IPS DF 19.7 (cell line): ENCODE measurements at places on chromosomes 11 and 22.

GRCh38 chr22:45930324-45930723 is 46.6 kb downstream of the WNT7B start:
- DNase-seq: no peak

GRCh38 chr11:66317723-66318599 is 1.1 kb upstream of the CD248 start:
- no peak for DNase-seq

DNA sequence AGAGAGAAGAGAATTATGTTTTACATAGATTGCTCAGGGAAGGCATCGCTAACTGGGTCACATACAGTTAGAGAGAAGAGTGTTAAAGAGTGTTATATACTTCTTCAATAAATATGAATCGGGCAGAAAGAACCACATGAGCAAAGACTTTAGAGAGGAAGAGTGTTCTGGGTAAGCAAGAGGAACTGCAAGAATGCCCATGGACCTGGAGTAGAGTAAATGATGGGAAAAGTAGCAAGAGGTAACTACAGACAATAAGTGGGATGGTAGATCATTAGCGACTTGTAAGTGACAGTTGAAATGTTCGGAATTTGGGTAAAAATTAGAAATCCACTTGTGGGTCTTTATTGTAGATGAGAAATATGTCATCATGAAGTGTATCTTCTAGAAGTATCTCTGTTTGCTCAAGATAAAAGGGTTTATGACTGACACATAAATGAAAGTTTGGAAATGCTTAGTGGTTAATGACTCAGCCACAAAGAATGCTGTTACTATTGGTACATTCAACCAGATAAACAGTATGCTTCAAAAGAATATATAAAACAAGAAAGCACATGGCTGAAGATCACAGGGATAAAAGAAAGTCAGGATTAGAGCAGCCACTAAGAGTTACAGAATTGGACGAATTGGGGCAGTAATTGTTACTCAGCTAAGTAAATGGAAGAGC is 229.3 kb downstream of the CASP12 start:
- no peak for DNase-seq

GRCh38 chr11:132185726-132186592 is 815.5 kb downstream of the NTM start:
- no peak for DNase-seq

DNA sequence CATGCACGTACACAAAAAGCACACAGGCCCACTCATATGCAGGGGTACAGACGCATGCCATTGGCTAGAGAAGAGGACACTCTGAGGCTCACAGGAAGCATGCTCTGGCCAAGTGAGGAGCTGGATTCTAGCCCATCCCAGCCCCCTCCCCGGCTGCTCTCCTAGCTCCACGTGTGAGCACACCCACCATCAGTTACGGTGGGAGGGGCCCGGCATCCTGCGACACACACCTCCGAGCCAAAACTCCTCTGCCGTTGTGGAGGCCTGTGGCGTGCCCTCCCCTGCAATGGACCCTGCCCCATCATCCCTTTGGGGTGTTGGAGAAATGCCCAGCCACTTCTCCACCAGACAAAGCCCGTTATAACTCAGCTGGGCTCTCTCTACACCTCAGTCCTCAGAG is 15.1 kb upstream of the IGSF9B start:
- no peak for DNase-seq

GRCh38 chr11:100851584-100852152 is 164.6 kb downstream of the ARHGAP42 start:
- DNase-seq: no peak

GRCh38 chr11:59427068-59427382 is 812 bp upstream of the OR5A2 start:
- DNase-seq: no peak

- DNase-seq: no peak
Measured at GRCh38 chr11:15825976-15826650, 530.2 kb downstream of the SOX6 start.

DNA sequence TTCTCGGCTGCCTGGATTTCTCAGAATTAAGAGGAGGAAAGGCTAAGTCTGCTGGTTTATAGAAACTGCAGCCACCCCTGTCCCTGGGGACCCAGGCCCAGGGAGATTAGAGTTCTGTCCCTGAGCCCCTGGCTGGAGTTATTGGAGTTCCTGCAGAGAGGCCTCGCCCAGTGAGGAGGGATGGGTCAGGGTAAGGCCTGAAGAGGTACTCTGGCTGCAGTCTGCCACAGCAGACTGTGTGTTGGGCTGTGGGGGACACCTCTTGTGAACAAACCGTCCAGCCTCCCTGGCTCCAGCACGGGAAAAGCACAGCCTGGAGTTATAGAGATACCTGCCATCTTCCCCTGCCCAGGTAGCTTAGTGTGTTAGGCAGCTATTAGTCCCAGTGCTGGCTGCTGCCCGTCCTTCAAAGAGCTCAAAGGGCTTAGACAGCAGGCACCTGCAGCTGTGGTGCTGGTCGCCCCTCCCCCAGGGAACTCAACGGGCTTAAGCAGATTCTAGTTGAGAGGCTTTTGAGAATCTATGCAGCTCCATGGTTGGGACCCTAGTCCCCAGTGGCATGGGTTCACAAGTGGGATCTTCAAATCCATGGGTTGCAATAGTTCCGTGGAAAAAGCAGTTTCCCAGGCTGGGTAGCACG is 36.6 kb upstream of the MUC15 start:
- DNase-seq: no peak

DNA sequence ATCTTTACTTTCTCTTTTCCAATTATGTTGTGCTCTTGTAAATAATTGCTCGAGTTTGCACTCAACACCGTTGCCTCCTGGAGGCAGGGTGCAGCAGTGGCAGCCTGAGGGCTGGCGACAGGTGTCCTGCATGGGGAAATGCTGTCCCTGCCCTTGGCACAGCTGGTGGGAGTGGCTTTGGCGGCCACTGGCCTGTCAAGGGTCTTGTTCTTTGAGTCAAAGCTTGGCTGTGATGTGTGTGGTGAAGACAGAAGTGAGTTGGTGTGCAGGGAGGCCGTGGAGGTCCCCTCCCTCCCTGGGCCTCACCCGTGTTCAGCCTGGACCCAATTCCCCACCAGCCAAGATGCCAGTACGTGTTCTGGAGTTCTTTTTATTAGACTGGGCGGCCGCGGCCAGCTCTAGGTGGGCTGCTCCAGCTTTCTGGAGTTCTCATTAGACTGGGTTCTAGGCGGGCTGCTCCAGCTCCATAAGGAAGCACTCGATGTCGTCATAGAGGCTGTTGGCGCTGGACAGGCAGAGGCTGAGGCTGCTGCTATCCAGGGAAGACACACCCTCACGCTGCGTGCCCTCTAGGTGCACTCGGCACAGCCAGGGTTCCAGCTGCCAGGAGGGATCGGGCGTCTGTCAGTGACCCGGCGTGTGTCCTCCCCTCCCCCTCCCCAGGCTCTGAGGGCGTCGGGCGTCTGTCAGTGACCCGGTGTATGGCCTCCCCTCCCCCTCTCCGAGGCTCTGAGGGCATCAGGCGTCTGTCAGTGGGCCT is 3.4 kb downstream of the IRF7 start:
- DNase-seq: no peak

- DNase-seq: no peak
Measured at GRCh38 chr11:95676308-95676707, 113.3 kb downstream of the FAM76B start.

DNA sequence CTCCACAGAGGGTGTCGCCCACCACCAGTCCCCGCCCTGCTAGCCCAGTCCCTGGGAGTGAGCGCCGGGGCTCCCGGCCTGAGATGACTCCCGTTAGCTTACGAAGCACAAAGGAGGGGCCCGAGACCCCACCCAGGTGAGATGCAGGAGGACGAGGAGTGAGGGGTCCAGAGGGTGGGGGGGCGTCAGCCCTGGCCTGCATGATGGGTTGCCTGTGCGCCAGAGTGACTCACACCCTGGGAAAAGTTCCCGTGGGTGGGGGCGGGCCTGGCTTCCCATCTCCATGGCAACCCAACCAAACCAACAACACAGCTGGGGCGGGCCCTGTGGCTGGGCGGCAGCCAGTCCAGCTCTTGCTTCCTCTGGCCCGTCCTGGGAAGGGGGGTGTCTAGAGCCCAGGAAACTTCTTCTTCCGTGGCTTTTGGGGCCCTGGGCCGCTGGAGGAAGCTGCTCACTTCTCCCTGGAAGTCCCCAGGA is 4.5 kb downstream of the GAS2L1 start:
- DNase-seq: no peak

DNA sequence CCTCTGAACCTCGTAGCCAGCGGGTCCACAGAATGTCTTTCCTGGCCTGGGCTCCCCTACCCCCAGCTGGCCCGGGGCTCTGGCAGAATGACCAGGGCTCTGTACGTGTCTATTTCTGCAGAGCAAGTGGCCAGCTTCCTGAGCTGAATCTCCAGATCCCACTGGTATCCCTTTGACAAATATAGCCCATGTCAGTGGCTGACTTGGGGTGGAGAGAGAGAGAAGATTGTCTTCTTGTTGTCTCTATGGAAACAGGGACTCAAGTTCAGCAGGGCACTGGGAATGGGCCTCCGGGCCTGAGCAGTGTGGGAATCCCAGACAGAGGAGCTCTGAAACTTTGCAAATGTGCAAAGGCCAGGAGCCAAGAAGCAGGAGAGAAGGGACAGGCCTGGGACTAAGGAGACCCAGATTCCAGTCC is 33.9 kb downstream of the ANO1 start:
- DNase-seq: no peak

DNA sequence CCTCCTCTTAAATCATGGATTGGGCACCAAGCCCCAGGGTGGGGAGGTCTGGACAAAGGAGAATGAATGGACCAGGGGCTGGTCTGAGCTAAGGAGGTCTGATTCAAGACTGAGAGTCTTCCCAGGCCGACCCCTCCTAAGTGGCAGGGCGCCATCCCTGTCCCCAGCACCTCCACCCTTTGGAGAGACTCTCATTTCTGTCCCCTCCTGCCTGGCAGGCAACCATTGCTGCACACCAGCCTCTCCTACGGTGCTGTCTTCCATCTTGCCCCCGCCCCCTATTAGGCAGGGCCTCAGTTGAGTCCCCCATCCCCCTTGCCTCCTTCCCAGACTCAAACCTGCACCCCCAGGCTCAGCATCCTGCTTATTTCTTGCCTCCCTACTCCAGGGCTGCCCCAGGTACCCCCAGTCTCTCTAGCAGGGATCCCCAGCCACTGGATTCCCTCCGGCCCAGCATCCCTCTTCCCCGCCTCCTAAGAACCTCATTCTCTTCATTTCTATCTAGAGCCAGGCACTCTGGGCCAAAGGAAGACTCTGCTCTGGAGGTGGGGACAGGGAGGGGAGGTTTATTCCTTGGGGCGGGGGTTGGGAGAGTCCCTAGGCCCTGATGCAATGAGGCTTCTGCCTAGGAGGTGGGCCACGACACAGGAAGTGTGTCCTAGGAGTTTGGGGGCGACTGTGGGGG is 1.7 kb upstream of the RCOR2 start:
- no peak for DNase-seq

DNA sequence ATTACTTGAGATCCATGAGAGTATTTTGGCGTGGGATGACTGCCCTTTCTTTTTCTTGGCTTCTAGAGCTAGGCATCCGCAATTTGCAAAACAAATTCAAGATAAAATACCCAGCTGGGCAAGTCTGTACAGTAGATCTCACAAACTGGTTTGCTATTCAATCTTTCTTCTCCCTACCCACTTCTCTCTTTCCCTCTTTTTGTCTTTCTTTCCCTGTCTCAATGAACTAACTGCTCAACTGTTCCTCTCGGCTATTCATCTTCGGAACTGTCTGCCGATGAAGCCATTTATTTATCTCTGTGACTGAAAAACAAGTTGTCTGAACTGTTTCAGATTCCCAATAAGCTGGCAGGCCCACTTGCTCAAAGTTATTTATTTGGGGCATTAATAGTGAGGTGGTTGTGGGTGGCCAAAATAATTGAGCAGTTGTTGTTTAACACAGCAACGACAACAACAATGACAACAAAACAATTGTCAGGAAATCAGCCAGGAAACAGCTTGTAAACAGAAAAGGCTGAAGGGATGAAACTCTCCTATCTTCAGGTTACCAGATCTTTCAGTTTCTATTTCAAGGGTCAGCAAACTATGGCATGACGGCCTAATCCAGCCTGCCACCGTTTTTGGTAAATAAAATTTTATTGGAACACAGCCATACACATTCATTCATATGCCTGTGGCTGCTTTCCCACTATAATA is 76.0 kb upstream of the MTMR2 start:
- no peak for DNase-seq

- no peak for DNase-seq
Measured at GRCh38 chr11:123318623-123319022, 111.4 kb upstream of the GRAMD1B start.

DNA sequence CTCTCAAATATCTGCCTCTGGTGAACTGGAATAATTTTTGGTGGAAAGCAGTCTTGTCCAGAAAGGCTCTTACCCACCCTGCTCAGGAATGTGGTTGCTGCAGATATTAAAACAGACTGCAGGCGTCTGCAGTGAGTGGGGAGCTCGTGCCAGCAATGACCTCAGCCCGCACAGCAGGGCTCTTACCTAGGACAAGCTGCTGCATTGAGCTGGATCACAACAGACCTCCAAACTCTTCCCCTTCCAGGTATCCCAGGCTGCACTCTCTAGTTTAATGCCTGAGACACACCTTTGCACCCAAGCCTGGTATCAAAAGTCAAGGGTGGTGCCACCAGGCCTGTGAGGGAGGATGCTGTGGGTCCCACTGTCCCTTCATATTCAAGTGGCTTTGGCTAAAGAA is 69.7 kb upstream of the CDON start:
- DNase-seq: no peak

- DNase-seq: no peak
Measured at GRCh38 chr11:18705651-18706281, 7.2 kb downstream of the TMEM86A start.

DNA sequence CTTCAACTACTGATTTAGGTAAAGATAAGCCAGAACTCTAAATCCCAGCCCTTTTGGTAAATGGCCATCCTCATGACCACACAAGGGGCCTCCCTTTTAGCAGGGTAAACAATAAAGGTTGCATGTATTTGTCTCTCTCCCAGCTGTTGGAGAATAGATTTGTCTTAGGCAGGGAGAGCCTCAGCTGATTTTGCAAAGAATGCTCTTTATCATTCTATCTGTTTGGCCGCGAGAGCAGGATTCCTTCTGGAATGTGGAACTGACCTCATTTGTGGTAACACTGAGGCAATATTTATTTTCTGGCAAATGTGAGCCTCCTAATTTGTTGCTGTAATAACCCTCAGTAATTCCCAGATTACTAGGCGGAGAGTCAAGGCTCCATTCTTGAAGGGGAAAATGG is 15.3 kb downstream of the PTS start:
- no peak for DNase-seq

- no peak for DNase-seq
Measured at GRCh38 chr22:29901354-29901753, 18.4 kb downstream of the MTMR3 start.

DNA sequence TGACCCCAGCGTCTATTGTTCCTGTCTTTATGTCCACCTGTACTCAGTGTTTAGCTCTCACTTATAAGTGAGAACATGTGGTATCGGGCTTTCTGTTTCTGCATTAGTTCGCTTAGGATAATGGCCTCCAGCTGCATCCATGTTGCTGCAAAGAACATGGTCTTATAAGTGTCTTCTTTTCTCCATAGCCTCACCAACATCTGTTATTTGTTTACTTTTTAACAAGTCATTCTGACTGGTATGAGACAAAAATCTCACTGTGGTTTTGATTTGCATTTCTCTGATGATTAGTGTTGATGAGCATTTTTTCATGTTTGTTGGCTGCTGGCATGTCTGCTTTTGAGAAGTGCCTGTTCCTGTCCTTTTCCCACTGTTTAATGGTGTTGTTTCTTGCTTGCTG is 21.7 kb upstream of the SLN start:
- DNase-seq: no peak

GRCh38 chr11:11105361-11105760 is 247.5 kb upstream of the ZBED5 start:
- no peak for DNase-seq

GRCh38 chr11:34086554-34087283 is 18.7 kb upstream of the NAT10 start:
- no peak for DNase-seq
